ENCODE measurements at places on chromosomes 1 and 21.
A peak's percentile ranks its signal among the peaks of the same experiment; 100 is the strongest.

DNA sequence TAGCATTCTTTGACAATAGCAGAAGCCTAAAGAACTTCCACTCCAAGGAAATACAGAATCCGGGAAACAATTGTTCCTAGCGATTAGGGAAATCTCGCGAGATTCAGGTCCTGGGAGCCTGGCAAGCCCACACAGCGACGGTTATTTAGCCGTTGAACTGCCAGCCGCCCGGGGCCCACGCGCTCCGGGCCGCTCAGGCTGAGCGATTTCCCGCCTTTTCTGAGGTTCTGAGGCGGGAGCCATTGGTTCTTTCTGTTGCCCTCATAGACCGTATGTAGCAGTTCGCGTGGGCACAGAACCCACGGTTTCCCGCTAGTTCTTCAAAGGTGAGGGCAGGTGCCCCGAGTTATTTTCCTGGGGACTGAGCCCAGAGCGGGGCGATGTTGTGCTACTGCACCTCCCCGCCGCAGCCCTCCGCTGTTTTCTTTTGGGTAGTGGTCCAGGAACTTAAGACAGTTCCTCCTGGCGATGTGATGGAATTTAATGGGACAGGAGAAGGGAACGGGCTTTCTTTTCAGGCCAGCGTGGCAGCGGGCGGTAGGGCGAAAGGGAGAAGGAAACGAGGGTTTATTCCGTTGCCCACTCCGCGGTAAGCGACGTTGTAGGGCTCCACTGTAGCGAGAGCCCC is at the start of gene SYCP1:
Gene SYCP1 (plus strand): TSS at position 171 of the 628 bp plus-strand sequence. CDS start 602 bp downstream, outside the sequence.
- no peak for DNase-seq

DNA sequence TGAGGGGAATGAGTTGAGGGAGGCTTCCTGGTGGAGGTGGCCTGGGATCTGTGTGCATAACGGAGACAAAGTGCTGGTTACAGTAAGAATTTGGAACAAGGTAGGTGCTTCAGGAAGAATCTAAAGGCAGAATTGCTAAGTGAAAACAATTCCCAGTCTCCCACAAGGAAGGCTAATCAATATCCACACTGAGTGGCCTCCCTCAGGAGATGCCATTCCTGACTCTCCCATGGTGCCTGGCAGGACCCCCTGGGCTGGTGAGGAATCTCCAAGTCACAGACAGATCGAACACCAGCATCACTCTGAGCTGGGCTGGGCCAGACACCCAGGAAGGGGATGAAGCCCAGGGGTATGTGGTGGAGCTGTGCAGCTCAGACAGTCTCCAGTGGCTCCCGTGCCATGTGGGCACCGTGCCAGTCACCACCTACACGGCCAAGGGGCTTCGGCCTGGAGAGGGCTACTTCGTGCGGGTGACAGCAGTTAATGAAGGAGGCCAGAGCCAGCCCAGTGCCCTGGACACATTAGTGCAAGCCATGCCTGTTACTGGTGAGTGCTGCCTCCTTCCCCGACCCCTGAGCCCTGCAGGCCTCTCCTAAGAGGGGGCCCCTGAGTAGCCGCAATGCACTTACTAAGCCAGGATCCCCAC is 30.7 kb downstream of the IGFN1 start:
- no peak for DNase-seq

- DNase-seq: no peak
These were observed 1.2 kb downstream of the HDGF start for GRCh38 chr1:156750191-156750672.

DNA sequence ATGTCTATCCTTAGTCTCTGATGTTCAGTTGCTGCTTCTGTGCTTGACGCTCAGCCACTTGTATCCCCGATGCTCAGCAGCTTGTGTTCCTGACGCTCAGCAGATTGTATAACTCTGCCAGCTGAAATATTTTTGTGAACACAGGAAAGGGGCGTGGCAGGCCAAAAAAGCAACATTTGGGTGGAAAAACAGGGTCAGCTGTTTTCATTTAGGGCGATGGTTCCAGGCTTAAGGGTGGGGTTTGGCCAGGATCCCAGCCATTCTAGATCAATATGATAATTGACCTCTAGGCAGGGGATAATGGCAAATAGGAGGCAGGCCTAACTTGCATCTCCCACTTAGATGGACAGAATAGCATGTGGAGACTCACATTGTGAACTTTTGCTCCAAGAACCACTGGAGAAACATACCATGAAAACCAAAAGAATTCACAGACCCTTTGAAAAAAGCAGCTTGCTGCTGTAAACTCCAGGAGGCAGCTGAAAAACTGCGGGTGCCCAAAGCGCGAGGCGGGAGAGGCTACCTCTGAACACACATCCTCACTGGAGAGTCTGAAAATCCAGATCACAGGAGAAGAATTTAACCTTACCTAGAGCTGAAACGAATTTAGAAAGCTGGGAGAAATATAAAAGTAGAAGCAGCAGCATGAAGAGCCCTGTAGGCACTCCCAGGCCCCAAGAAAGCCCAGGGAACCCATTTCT is 58.3 kb downstream of the ZNF648 start:
- no peak for DNase-seq

- no peak for DNase-seq
These were observed 183.6 kb downstream of the GIPC2 start for GRCh38 chr1:78229344-78229743.

DNA sequence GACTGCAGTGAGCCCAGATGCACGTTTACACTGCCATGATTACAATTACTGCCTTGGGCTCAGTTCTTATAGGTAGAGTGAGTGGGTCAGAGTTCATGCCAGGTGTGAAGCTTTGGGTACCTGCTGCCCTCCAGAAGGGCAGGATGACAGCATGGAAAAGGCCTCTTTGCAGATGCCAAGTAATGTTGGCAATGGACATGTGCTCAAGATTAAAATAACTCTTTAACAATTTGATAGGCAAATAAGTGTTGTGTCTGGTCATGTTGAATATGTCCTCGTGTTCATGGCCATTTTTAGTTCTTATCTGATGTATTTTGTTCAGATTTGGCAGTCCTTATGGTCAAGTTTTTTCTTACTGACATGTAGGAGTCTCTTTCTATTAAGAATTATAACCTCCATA is 34.8 kb downstream of the S100B start:
- DNase-seq: no peak

GRCh38 chr1:97632776-97633175 is 288.1 kb downstream of the DPYD start:
- DNase-seq: no peak

DNA sequence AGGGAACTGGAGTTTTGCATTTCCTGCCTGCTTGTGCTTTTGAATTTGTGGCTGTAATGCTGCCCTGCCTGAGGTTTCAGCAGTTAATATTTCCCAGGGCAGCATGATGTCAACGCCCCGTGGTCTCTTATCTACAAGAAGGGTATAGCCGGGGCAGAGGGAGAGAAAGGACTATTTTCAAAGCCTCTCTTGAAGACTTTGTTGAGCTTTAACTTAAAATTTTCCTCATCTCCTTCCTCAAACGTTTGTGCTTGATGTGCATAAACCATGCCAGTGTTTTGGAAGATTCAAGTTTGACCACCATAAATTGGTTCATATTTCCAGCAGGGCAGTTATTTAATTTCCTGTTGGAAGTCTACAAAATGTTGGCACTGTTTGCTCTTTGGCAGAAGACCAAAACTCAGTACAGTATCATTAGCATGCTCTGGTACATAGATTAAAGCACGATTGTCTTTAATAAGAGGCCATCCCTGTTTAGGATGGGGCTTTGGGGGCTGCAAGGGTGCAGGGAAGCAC is 43.4 kb downstream of the ROR1 start:
- no peak for DNase-seq

DNA sequence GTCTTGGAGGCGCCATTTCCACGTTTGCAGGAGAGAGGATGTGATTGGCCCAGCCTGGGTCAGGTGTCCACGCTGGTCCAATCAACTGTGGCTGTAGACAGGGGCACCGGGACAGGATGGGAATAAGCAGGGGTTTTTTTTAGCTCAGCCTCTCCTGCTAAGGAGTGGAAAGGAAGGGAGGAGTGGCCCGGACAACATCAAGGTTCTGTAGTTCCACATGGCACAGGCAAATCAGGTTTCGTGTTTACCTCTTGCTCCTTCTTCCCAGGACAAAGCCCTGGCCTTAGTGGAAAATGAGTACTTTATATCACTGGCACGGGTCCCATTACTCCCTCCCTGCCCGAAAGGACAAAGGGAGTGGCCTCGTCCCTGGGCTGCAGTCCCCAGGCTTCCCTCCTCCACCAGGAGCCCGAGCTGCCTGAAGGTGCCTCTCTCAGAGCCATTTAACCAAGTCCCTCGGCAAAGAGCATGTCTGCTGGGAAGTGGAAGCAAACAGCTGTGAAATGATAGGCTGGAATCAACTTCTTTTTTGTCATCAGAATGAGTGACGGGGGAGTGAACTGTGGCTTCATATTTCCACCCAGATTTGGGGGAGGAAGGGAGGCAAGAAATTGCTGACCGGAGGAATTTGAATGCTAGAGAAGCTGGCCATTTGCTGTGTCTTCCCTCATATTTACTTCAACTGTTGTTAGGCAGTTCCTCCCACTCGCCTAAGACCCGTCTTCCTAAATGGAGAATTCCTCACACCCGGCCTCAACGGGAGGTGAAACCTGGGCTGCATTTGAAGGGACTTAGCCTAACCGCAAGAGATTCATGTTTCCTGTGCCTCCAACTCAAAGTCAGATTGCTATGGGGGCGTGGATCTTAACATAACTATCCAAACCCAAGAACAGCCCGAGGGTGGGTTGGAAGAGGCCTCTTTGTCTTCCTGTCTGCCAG is 84.9 kb upstream of the SLC44A3 start:
- peak; percentile 72 for DNase-seq

GRCh38 chr1:201490708-201491131 is 16.2 kb downstream of the CSRP1 start:
- DNase-seq: no peak

- no peak for DNase-seq
These were observed 155.9 kb upstream of the L1TD1 start for GRCh38 chr1:62038594-62039284.

DNA sequence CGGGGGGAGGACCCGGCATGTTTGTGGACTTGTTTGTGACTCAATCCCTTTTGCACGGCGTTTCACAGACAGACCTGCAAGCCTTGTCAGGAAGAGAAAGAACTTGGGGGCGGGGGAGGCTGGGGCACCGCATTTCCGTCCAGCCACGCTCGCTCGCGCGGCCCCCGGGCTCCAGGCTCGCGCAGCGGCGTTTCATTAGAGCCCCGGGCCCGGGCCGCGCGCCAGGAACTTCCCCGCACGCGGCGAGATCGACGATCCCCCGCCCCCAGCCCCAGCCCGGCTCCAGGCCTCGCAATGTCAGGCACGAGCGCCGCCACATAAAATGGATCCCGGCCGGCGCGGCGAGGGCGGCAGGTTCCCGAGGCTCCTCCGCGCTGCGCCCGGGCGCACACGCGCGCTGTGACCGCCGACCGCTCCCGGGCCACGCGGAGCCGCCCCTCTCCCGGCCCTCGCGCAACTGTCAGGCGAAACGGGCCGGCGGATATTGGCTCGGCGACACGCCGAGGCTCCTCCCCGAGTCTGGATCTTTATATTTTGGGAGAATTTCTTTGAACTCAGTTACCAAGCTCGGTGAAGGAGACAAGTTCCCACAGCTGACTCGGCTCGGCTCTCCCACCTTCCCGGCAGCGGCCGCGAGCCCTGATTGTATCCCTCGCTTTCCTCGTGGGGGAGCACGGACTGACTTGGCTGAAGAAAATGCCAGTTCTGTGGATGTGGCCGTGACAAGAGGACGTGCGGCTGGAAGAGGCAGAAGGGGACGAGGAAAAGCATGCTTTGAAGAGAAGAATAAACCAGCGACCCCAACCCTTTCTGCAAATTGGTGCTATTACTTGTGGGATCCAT is at the start of gene KIF26B:
Gene KIF26B (plus strand): TSS at position 557 of the 843 bp plus-strand sequence. CDS start 440 bp downstream, outside the sequence.
- DNase-seq: peak; percentile 68

- DNase-seq: no peak
These were observed 173.6 kb upstream of the SGIP1 start for GRCh38 chr1:66360285-66360724.

DNA sequence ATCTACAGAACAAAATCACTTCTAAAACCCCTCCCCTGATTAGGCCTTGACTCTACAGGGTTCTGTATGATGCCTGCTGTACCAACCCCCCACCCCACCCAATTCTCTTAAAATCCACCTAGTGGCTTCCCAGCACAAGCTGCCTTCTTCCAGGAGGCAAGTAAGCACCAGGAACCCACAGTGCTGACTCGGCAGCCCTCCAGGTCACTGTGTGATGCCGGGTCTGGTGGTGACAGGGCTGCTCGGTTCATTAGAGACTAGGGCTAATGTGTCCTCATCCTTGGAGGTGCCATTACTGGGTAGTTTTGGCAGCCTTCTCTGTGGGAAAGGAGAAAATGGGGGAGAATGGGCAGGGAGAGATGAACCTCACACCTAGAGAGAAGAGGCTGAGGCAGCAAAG is 363.5 kb downstream of the PTPRU start:
- no peak for DNase-seq

Data from left renal cortex interstitium (tissue), 4 donors.